Mucosa of descending colon (tissue), 3 donors: ENCODE measurements at places on chromosomes 6 and 20. TPM values are rescaled to one million over a fixed set of nuclear protein-coding genes. Genes with fewer than 3 reads are reported as not detected.
A peak's percentile ranks its signal among the peaks of the same experiment; 100 is the strongest.

GRCh38 chr6:45903959-45904358 lies 111.7 kb downstream of the CLIC5 start:
- no peak for DNase-seq

DNA sequence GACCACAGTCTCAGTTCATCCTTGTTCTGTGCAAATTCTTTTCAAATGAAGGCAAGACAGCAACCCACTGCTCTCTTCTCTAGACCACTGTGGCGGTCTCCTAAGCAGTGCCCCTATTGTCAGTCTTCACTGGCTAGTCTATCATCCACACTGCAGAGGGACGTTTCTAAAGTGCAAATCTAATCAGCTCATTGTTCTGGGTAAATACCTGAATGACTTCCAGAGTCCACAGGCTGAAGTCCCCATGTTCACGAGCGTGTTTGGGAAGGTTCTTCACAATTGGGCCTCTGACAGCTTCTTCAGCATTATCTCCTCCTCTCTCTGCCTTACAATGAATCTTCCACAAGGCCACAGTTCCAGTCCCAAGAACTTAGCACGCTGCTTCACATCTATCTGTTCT lies 73.2 kb downstream of the LAMA4 start:
- no peak for DNase-seq

Gene SLC13A3
- total RNA-seq, result not detected

- no peak for DNase-seq
Observed at GRCh38 chr6:54813892-54814291, 32.7 kb upstream of the FAM83B start.

Gene GPSM3
- total RNA-seq, result 6.6 TPM

Gene SRSF12
- 0.51 TPM for total RNA-seq

GRCh38 chr6:97591955-97592354 lies 308.9 kb upstream of the MMS22L start:
- DNase-seq, result no peak

- peak; percentile 13 for DNase-seq
Observed at GRCh38 chr20:53162251-53162835, 190.2 kb downstream of the TSHZ2 start.

DNA sequence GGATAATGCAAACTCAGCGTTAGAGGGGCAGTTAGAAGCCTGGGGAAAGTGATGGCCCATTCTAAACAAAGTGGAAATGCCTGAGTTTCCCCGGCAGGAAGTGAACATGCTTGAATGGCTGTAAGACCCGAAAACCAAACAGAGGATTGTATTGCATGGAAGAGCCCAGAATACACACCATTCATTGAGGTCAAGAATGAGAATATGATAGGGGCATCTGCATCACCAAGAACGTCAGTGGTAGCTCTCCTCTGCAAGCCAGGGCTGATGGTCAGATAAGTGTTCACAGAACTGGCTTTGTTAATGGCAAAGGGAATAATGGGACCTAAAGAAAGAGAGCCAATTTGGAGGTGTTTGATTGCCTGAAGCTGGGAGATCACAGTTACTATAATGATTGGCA lies 663.4 kb downstream of the KHDRBS2 start:
- DNase-seq, result no peak

Gene CAPN11
- total RNA-seq, result 0.35 TPM

Gene COL19A1
- 0.19 TPM for total RNA-seq

DNA sequence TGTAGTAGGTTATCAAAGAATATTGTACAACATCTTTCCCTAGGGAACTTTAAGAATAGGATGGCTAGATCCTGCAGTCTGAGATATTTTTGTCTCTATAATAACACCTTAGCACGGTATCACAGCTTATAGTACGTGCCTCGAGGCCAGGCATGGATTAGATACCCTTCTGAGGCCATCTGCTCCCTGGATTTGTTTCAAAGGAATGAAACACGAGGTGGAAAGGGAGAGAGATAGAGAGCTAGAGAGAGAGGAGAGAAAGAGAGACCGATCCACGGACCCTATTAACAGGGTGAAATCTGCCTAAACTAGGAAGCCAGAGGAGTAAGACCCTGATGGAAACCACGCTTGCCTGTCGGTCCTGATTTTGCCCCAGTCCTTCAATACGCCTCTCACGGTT lies 92.5 kb downstream of the CD83 start:
- DNase-seq, result no peak

- peak; percentile 42 for DNase-seq
Observed at GRCh38 chr6:52995913-52996645, 995 bp upstream of the GSTA4 start.

- DNase-seq, result no peak
Observed at GRCh38 chr20:34155836-34156235, 43.8 kb upstream of the EIF2S2 start.

DNA sequence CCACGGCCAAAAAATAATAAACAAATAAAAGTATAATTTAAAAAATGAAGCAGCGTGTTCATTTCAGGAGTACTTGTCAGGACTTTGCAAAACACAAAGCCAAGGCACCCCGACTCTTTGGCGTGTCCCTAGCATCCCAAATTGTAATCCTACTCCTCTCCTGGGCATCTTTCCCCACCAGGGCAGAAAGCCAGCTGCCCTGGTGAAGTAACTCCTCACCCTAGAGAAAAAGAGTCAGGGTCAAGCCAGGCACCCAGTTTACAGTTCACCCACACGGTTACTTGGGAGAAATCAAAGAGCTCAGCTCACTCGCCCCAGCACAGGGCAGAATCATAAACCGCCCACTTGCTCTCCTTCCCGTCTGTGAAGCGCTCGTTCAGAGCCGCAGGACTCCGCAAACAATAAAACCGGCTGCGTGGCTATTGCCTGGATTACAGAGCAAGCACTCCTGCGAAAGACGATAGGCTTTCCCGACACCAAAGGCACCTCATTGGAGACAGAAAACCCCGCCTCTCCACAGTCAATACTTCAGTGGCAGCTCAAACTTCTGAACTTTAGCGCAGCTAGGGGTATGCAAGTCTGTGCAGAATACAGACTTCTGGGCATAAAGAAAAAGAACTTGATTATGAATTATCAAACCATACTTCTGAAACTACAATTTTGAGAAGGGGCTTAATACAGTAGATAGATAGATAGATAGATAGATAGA lies 73.0 kb upstream of the NHSL1 start:
- DNase-seq, result peak; percentile 81

DNA sequence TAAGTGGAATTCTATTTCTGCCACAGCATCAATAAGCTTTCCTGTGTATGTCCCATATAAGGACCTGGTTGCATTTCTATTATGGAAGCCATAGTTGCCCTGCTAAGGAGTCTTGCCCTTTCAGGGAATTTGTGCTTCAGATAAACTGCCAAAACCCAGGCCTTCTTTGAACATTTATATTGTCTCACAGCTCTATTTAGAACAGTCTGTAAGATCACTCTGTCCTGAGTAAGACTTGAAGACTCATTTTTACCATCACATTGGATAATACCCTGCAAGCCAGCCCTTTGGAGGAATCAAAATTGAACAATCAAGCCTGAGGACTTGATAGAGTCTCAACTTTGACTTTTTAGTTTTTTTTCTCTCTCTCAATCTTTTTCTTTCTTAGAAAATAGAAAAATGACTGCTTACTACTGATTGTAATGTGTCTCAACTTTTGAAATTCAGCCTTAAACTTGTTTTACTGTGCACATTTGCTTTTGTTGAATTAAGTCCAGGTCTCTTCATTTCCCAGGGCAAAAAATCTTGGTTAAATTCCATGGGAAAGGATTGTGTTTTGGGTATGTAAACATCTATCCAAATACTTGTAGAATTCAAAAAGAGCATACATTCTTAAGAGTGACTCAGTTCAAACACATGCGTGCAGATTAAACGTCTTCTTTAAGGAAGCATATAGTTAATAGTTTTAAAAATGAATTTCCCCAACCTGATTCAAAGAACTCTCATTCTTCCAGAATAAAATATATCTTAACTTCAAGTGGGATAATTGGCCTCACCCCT lies 91.2 kb downstream of the PLCB1 start:
- no peak for DNase-seq

- no peak for DNase-seq
Observed at GRCh38 chr6:88749849-88750248, 213.6 kb downstream of the RNGTT start.

DNA sequence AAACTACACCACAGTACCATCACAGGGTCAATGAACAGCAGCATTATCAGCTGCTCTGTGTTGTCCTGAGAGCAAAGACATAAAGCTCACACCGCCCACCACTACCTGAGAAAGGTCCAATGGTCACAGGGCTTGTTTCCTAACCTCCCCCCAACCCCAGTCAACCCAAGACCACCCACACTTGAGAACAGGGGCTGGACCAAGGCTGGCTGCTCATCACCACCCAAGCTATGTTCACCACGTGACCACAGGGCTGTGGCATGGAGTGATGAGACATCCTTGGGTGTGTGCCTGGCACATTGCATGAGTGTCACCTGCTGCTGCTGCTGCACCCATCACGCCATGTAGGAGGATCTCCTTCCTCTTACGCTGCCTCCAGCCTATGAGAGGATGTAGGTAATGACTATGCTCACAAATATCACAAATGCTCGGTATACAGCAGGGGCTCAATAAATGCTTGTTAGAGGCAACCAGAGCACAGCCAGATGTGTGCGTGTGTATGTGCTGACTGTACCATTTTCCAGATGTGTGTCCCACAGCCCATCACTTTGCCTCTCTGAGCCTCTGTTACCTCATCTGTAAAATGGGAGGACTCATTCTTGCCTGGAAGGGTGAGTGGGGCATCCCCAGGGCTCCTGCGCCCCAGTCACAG lies 23.3 kb upstream of the SIRPA start:
- no peak for DNase-seq

DNA sequence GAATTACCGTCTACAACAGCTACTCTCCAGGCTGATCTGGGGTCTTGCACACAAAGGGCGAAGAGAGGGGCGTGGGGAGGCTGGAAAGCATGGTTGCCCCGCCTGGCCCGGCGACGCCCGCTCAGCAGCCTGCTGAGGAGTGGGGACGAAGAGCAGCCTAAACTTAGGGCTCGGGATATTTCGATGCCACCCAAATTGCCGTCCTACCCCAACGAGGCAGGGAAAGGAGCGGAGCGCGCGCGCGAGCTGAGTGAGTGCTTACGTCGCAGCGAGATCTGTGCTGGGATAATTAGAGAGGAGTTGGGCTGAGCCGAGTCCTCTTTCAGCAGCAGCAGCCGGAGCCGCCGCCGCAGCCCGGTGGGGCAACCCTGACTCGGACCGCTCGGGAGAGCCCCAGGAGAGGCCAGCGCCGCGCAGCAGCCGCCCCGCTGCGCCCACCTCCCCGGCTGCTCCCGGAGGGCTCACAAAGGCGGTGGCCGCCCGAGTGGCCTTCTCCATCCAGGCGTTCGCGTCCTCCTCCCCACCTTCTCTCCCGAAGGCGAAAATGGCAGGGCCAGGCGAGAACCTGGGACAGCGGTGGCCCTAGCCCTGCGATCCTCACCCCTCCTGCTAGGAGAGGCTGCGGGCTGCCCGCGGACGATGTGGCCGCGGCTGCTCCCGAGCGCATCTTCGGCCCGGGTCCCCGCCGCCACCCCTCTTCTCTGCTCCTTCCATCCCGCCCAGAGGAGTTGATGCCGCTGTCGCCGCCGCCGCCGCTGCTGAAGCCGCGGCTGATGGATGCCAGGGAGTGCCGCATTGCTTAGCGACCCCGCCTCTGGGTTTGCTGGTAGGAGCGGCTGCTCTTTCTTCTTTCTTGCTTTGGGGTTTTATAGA lies at the start of gene CLVS2:
CLVS2 (plus strand) TSS at position 315 of the 873 bp plus-strand sequence. CDS start 1,543 bp downstream, outside the sequence.
- no peak for DNase-seq

Gene ERVFRD-1
- 0.19 TPM for total RNA-seq

Gene SLC32A1
- not detected for total RNA-seq

Gene ID1
- total RNA-seq, result 201 TPM

Gene KIF25
- total RNA-seq, result 0.14 TPM

- DNase-seq, result peak; percentile 91
Observed at GRCh38 chr20:57432862-57433491, 41.8 kb downstream of the RBM38 start.

- no peak for DNase-seq
Observed at GRCh38 chr20:4951299-4951698, 50.0 kb downstream of the SLC23A2 start.

DNA sequence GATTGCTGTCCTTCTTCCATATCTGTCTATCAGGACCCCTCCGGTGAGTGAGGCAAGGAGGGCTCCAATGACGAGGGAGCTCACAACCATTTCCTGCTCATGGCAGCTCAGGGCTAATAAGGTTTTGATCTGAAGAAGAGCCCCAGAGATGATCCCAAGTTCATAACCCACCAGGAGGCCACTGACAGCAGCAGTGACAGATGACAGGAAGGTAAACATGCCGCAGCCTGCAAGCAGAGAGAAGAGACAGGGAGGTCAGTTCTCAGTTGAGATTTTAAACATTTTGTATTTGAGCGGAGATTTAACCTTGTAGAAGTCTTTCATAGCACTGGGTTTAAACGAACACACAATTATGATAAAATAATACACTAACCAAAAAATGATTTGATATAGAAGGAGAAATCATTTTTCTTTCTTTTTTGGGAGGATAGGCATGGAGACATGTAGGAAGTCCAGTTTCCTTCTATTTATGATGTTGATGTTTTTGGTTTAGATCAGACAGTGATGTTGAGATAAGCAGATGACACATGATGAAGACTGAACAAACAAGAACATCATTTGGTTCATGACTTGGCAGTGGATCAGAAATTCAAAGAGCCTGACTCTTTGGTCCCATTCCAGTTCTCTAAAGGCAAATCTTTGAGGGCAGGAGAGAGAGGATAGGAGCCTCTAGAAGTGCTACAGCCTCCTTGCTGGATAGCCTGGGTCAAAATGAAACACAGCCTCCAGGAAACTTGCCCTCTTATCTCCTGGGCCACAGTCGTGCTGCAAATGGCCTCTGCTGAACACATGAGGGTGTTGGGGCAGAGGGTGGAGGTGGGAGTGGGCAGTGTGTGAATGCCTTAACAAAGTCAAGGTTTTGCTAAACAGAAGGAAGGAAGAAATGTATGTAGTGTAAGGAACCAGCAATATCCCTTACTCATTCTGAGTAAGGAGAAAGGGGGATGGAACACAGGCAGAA lies 22.6 kb downstream of the SLC2A12 start:
- DNase-seq, result no peak

Gene TRDN
- total RNA-seq, result 0.12 TPM

GRCh38 chr20:36792422-36792821 lies 18.9 kb upstream of the DSN1 start:
- DNase-seq, result peak; percentile 25

Gene FAM110A
- 10.4 TPM for total RNA-seq

- no peak for DNase-seq
Observed at GRCh38 chr20:1010659-1011058, 8.5 kb upstream of the RSPO4 start.

DNA sequence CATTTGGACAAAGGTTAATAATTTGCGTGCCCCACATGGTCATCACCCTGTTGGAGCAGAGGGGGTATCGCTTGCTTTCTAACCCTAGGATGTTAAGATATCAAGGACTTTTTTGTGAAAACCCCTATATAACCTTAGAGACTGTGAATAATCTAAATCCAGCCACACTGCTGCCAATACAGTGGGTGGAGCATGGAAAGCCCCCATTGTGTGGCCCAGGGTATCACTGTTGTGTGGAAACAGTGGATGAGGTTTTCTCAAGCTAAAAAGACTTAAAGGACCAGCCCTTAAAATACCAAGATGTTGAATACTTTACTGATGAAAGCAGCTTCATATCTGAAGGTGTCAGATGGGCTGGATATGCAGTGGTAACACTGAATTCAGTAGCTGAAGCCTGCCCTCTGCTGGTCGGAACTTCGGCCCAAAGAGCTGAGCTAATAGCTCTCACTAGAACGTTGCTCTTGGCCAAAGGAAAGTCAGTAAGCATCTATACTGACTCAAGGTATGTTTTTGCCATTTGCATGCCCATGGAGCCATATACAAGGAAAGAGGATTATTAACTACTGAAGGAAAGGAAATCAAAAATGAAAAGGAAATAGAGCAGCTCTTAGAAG lies 695.2 kb downstream of the PHF3 start:
- peak; percentile 96 for DNase-seq
